T-cell (primary cell): ENCODE measurements at places on chromosomes 3 and 15.

DNA sequence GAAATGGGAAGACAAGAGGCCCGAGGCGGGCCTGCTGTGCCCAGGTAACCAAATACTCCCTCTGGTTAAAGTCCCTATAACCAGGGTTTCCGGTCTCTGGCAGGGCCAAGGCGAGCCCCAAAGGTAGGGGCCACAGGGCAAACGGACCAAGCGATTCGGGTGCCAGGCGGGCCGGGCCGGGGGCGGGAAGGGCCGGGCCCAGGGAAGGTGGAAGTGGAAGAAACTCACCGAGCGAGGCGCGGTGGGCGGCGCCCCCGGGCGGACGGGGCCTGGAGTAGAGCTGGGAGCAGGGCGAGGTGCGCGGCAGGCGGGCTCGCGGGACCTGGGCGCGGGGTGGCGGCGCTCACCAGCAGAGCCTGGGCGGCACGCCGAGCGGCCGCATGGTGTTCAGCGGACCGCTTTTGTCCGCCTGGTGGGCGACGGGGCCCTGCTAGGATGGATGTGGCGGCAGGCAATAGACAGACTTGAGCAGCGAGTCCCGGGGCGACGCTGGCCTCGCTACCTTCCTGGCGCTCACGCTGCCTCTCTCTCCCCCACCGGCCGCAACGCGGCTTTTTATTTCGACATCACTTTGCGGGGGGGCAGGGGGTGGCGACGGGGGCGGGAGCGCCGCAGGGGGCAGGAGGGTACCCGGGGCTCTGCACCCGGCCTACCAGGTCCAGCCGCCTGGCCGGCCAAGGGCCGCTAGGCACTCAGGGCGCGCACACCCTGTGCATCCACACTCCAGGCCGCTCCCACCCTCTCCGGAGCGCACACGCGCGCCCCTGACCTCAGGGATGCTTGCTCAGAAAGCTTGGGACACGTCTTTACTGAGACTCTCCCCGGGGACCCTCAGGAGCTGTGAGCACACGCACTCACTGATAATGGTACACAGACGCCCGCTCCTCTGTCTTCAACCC lies at the start of gene GATA2:
GATA2 (minus strand) TSS at position 531 of the 899 bp plus-strand sequence. CDS start 6,170 bp downstream, outside the sequence.
- no peak within 1 kb of the TSS for H3K27ac ChIP-seq
- DNase-seq = no peak
- H3K36me3 ChIP-seq = no peaks in the 10 kb centered on the region
- no peaks in the 10 kb centered on the region for H3K27me3 ChIP-seq
- H3K4me3 ChIP-seq = peak within 1 kb of the TSS; percentile 33

DNA sequence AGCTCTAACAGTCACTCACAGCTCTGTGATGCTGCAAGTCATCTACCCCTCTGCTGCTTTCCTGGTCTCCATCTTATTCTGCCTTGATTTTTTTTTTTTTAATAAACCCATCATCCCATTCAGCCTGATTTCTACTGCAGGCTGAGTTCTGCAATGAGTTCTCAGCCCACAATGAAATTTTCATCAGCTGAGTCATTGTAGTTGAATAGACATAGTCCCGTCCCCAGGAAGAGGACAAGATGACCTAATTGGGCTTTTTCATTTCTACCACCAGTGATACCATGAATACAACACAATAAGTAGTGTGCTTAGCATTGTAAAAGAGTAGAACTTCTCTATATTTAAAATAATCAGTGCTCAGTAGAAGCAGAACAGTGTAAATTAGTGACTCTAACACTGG lies 59.3 kb downstream of the C3orf85 start:
- no peak for DNase-seq
- H3K4me1 ChIP-seq = no peaks in the 10 kb centered on the region
- H3K27me3 ChIP-seq = no peaks in the 10 kb centered on the region
- no peak overlapping the region for H3K27ac ChIP-seq

GRCh38 chr3:150069154-150069527 lies 98.4 kb upstream of the PFN2 start:
- no peak overlapping the region for H3K4me3 ChIP-seq
- H3K27me3 ChIP-seq = peaks cover 9% of the 10 kb centered on the region
- H3K36me3 ChIP-seq = no peaks in the 10 kb centered on the region
- no peaks in the 10 kb centered on the region for H3K4me1 ChIP-seq
- H3K27ac ChIP-seq = no peak overlapping the region

- no peaks in the 10 kb centered on the region for H3K36me3 ChIP-seq
- H3K27me3 ChIP-seq = no peaks in the 10 kb centered on the region
- DNase-seq = no peak
- peaks cover 33% of the 10 kb centered on the region for H3K4me1 ChIP-seq
- H3K4me3 ChIP-seq = no peak overlapping the region
Measured at GRCh38 chr15:51837792-51838251, 8.4 kb downstream of the TMOD3 start.

- peaks cover 10% of the 10 kb centered on the region for H3K27me3 ChIP-seq
- H3K27ac ChIP-seq = no peak overlapping the region
- no peaks in the 10 kb centered on the region for H3K4me1 ChIP-seq
- H3K4me3 ChIP-seq = no peak overlapping the region
Measured at GRCh38 chr3:186642014-186642413, 1.8 kb downstream of the FETUB start.

DNA sequence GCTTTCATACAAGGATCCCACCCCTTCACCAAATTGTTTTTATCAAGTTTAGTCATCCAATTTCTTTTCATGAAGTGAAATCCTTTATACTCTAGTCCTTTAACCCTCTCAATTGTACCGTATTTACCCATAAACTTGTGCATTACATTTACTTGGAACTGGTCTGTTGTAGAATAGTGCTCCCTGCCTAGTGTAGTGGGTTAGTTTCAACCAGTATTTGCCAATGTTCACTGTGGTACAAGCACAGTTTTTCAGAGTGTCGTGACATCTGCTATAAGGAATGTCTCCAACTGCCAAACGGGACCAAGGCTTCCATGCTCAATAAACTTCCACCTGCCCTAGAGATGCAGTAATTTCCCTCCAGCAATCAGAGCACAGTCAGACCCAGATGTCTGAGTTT lies 211.9 kb downstream of the KCNAB1 start:
- H3K4me3 ChIP-seq = no peak overlapping the region
- no peaks in the 10 kb centered on the region for H3K27me3 ChIP-seq
- no peaks in the 10 kb centered on the region for H3K36me3 ChIP-seq
- no peak overlapping the region for H3K27ac ChIP-seq
- H3K4me1 ChIP-seq = no peaks in the 10 kb centered on the region
- no peak for DNase-seq

- no peaks in the 10 kb centered on the region for H3K36me3 ChIP-seq
- no peak for DNase-seq
- H3K27ac ChIP-seq = no peak within 1 kb of the TSS
- no peaks in the 10 kb centered on the region for H3K27me3 ChIP-seq
- H3K4me1 ChIP-seq = peaks cover 14% of the 10 kb centered on the region
Measured at GRCh38 chr15:89654847-89655805, at the start of gene KIF7. TSS of gene KIF7 (minus strand) at chr15:89655467. CDS start at chr15:89652930, 2,537 bp downstream.

- no peaks in the 10 kb centered on the region for H3K36me3 ChIP-seq
- no peak for DNase-seq
- H3K4me1 ChIP-seq = no peaks in the 10 kb centered on the region
- no peak overlapping the region for H3K4me3 ChIP-seq
Measured at GRCh38 chr3:46659285-46659684, 34.2 kb downstream of the ALS2CL start.

GRCh38 chr3:192727032-192727847 lies at the start of gene FGF12:
TSS of gene FGF12 (minus strand) at chr3:192727541.
- H3K27me3 ChIP-seq = peaks cover 7% of the 10 kb centered on the region
- DNase-seq = peak; percentile 0
- H3K4me1 ChIP-seq = no peaks in the 10 kb centered on the region
- no peak within 1 kb of the TSS for H3K4me3 ChIP-seq
